SJCRH30 (cell line): ENCODE measurements at places on chromosomes 12 and 14. TPM values are rescaled to one million over a fixed set of nuclear protein-coding genes. Genes with fewer than 3 reads are reported as not detected.

GRCh38 chr12:129887101-129887500, 16.7 kb downstream of the TMEM132D start:
- no peaks in the 10 kb centered on the region for H3K27me3 ChIP-seq
- DNase-seq = no peak
- H3K4me3 ChIP-seq = no peak overlapping the region

GRCh38 chr14:59997449-59997848, 77.5 kb downstream of the LRRC9 start:
- DNase-seq = peak; percentile 2
- no peak overlapping the region for H3K27ac ChIP-seq
- no peaks in the 10 kb centered on the region for H3K36me3 ChIP-seq
- peaks cover under 1% of the 10 kb centered on the region for H3K4me1 ChIP-seq

RPL10L gene
- not detected in 2 replicates for total RNA-seq

GRCh38 chr12:47901718-47902093, 3.1 kb downstream of the VDR start:
- H3K36me3 ChIP-seq = no peaks in the 10 kb centered on the region
- H3K27me3 ChIP-seq = peaks cover 10% of the 10 kb centered on the region
- peaks cover 4% of the 10 kb centered on the region for H3K4me1 ChIP-seq
- no peak overlapping the region for H3K4me3 ChIP-seq
- H3K27ac ChIP-seq = no peak overlapping the region

FIGNL2 gene
- total RNA-seq = 0.02 TPM in 1 of 2 replicates, not detected in the other
